ENCODE measurements at places on chromosomes 12 and 14. TPM values are rescaled to one million over a fixed set of nuclear protein-coding genes. Genes with fewer than 3 reads are reported as not detected.

Gene RIPK3
- total RNA-seq: 33.0 TPM

Gene OXA1L
- 148 TPM for total RNA-seq

Gene SLC39A9
- total RNA-seq: 36.6 TPM

Gene KLHL33
- 0.27 TPM for total RNA-seq

Gene NKX2-1
- total RNA-seq: not detected

Gene KIF5A
- 1.7 TPM for total RNA-seq

Gene MORN3
- total RNA-seq: 19.2 TPM

Gene NRXN3
- not detected for total RNA-seq

Gene HCAR2
- not detected for total RNA-seq

Gene TMPRSS12
- total RNA-seq: not detected

Gene PTGDR
- total RNA-seq: 0.22 TPM
